ENCODE measurements at places on chromosomes 6 and 20.

DNA sequence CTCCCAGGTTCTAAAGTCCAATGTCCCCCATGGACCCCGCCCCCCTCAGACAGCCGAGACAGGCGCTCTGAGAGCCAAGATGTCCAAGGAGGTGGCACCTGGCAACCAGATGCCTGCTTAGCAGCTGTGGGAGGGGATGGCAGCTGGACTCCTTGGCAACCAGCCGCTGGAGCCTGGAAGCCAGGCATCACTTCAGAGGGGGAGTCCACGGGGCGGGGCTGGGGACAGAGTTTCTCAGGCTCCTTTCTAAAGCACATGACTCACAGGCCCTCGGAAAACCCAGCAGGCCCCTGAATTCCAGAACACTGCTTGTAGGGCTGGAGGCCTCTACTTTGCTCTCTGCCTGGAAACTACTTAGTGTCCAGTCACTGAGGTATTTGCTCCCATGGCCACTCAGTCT lies 51.5 kb downstream of the PREX1 start:
- no peak for DNase-seq

GRCh38 chr20:61525781-61526431 lies 273.8 kb downstream of the CDH4 start:
- DNase-seq: no peak

DNA sequence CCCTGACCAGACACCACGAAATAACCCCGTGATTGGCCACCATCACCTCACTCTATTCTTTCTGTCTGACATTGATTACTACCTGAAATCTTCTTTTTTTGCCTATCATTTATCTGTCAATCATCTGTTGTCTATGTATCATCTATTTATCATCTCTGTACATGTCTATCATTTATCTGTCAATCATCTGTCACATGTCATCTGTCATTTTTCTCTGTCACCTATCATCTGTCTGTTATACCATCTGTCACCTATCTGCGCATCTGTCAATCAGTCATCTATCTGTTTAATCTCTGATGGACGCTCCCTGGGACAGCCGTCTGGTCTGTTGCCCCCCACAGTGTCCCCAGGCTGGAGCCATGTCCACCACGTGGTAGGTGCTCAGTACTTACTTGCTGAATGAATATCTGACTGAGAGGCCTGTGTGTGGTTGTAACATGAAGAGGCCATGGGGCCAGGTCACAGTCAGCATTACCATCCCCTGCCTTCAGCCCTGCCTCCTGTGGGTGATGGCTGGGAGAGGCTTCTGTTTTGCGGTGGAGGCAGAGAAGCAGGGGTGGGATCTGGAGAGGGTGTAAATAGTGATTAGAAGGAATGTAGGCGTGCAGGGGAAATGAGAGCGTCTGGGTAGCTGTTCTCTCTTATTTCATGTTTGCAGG lies 302.7 kb downstream of the QKI start:
- no peak for DNase-seq

DNA sequence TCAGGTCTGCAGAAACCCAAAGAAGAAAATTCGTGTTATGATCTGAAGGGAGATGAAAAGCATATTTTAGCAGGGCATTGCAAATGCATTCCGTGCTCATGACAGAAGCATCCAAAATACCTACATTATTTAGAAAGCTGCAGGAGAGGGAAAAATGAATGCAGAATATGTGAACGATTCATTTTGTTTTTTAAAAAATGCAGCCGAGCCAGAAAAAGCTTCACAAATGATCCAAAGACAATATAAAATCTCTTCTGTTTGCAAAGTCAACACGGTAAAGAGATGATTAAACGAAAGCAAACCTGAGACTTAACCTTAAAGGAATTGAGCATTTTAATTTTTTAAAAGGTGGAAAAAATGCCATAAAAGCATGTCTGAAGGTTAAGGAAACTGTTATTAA lies 136.1 kb upstream of the SULF2 start:
- no peak for DNase-seq

DNA sequence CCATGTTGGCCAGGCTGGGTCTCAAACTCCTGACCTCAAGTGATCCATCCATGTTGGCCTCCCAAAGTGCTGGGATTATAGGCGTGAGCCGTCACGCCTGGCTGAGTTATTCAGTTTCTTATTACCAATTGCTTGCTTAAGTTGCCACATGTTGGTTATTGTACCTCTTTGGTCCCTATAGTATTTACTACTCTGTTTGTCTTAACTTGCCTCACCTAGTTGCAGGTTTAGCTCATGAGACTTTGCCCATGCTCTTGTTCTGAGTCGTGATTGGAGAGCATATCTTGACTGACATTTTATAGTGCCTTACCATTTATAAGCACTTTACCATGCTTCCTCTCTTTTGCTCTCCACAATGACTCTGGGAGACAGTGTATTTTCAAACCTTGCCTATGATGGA lies 134.2 kb upstream of the HDGFL1 start:
- DNase-seq: no peak

DNA sequence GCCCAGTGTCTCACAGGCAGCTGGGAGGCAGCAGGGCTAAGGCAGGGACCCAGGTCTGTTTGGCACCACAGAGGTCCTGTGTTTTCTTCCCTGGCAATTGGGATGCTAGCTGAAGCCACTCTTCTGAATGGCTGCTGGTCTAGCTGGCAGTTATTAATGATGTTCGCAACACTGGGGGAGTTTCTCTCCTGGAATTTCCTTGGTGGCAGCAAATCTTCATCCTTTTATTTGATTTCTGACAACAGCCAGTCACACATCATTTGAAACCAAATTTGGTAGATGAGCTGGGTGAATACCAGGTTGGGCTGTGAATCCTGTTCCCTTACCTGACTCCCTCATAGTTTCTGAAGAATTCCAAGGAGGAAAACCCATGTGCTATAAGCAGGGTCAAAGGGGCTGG lies 40.8 kb upstream of the SLC4A11 start:
- DNase-seq: no peak

DNA sequence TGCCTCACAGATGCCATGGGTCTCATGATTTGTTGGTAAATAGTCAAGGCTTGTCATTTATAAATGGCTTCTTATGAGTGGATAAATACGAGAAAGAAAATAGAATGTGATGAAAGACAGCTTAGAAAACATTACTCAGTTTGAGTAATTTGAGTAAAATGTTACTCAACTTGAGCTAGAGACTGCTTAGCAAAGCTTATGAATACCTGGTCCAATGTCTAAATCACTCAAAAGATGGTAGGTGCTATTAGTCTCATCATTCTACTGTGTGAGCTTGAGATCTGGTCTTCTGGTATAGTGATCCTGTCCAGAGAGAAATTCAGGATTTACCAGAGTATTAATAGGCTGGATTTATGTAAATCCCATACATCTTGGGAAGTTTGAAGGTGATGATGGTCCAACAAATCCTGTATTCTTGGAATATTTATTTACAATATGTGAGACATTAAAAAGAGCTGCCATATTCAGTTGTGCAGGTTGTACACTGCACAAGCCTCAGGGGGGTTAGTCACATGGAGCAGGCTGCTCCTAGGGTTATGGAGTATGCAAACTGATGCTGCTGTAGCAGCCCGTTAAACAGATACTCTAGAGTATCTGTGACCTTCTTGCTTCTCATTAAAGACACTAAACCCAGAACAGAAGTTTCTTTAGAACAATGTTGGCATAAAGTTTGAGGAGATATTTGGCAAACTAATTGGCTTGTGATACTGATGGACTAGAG lies 112.9 kb downstream of the RCAN2 start:
- DNase-seq: no peak

DNA sequence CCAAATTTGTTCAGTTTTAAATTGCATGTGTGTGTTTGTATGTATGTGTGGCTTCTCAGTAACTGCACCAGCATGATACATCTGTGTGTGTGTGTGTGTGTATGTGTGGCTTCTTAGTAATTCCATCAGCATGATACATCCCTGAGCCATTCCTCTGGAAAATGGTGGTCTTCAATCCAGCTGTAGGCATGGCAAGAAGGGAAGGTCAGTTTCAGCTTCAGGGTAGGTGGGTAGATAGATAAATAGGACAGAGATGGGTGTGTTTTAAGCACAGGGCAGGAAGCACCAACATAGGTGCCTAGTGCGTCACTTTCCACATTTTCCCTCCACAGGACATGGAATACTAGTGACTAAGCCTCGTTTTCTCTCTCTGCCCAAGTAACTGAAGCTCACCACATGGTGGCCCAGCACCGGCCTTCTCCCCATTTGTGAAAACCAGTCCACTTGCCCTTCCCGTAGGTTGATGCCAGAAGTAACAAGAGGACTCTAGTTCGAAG lies 82.9 kb downstream of the RPP40 start:
- DNase-seq: no peak

DNA sequence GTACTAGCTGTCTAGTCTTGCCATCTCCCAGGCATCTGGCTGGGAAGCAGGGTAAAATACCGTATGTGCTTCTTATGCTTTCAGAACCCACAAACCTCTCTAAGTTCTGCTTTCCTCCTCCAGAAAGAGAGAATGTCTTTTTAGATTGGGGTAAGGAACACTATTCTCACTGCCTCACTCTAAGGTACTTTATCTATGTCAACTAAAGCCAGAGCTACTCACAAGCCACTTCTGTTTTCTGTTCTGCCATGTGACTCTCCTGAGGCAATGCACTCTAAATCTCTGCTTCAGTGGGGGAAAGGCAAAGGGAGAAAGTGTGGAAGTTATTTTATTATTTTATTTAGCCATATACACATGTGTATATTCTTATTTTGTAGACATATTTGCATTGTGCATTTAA lies 15.6 kb downstream of the MEP1A start:
- no peak for DNase-seq

- DNase-seq: no peak
Measured at GRCh38 chr6:29989211-29989610, 46.9 kb downstream of the HLA-A start.

- no peak for DNase-seq
Measured at GRCh38 chr6:149733089-149733720, 13.1 kb downstream of the NUP43 start.

GRCh38 chr6:32166411-32167061 lies 2.1 kb downstream of the EGFL8 start:
- DNase-seq: no peak

DNA sequence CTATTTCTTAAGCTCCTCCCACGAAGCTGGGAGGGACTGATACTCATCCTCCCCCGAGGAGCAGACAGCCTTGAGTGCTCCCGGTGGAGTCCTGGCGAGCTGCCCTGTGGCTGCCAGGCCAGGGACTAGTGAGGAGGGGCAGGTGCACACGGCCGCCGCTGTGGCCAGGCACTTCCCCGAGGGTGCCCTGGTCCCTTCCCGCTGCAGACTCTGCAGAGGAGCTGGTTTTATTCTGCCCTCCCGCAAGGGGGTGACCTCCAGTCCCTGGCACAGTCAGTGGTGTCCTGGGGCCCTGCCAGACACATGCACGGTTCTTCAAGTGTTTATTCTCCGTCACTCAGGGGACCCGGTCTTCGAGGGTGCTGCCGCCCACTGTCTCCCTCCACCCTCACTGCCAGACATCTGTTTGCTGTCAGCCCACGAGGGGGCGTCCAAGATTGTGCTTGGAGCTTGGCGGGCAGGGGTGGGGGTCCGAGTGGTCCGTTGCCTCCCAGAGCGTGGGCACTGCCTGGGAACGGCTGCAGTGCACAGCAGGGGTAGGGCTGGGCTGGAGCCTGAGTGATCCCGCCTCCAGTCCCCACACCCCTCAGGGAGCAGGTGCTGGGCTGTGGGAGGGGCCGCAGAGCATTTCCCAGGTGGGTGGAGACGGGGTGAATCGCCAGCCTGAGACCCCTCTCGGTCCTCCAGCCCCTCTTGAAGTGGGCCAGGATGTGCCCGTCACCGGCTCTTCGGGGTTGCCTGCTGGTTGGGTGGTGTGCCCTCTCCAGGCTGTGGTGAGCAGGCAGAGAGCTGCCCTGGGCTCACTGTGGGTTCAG lies 3.1 kb upstream of the CABLES2 start:
- DNase-seq: no peak

- no peak for DNase-seq
Measured at GRCh38 chr20:59314997-59315396, 14.6 kb downstream of the EDN3 start.

DNA sequence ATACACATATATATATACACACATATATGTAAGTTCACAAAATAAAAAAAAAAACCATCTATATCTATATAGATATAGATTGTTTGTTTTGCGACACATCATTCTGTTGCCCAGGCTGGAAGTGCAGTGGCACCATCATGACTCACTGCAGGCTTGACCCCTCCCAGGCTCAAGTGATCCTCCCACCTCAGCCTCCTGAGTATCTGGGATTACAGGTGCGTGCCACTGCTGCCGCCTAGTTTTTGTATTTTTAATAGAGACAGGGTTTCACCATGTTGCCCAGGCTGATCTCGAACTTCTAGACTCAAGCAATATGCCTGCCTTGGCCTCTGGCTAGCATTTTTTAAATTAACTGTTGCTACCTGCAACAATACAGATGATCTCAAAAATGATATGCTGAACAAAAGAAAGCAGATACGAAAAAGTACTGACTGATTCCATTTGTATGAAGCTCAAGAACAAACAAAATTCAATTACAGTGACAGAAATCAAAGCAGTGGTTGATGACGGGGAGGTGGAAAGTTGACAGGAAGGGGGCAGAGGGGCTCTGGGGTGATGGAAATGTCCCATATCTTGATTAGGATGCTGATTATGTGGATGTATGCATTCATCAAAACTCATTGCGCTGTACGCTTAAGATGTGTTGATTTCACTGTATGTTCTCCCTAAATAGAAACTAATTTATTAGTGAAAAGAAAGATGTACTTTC lies 49.6 kb downstream of the ATXN1 start:
- DNase-seq: no peak

DNA sequence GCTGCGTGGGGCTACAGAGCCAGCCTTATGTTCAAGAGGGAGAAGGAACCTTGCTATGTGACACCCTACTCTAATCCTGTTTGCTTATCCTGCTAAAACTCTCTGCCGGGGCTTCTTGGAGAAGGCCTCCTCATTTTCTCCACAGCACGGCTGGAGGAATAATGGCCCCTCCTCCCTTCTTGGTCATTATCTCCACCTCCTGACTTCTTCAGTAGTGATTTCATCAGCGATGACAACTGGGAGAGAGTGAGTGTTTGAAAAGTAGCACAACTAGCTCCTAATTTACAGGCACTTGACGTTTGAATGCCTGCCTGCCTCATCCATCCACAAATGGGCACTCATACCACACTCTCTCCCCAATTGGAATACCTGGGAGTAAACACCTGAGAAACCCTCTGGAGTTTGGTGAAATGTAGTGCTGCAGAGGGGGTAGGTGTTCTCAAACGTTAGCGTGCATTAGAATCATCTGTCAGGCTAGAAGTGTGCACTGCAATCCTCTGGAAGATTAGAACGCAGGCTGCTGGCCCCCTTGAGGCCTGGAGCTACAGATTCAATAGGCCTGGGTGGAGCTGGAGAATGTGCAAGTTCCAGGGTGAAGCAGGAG lies 148.5 kb downstream of the FOXC1 start:
- DNase-seq: no peak

DNA sequence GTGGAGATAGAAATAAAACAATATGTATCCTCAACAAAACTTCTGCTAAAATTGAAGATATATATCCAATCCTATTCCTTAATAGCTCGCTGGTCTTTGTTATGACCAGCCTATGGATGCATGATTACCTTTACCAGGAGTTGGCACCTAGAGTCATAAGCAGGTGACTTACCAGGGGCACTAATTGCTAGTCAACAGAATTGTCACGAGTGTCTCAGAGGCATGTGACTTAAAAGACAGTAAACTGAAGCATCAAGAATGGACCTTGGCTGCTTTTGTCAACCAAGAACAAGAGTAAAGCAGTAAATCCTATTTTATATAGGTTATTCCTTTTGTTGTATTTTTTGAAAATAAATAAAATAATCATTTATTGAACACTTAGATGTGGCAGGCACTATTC lies 115.4 kb downstream of the MYO6 start:
- DNase-seq: no peak

GRCh38 chr6:27777614-27778355 lies 134.4 kb downstream of the OR2B2 start:
- DNase-seq: no peak

GRCh38 chr20:18513208-18513607 lies 5.5 kb downstream of the SEC23B start:
- DNase-seq: no peak
